ENCODE measurements at places on chromosomes 3 and 15.

GRCh38 chr3:172227340-172228035 lies 188.1 kb downstream of the FNDC3B start:
- DNase-seq, result no peak

GRCh38 chr3:50587373-50587772 lies 18.1 kb downstream of the HEMK1 start:
- DNase-seq, result no peak

DNA sequence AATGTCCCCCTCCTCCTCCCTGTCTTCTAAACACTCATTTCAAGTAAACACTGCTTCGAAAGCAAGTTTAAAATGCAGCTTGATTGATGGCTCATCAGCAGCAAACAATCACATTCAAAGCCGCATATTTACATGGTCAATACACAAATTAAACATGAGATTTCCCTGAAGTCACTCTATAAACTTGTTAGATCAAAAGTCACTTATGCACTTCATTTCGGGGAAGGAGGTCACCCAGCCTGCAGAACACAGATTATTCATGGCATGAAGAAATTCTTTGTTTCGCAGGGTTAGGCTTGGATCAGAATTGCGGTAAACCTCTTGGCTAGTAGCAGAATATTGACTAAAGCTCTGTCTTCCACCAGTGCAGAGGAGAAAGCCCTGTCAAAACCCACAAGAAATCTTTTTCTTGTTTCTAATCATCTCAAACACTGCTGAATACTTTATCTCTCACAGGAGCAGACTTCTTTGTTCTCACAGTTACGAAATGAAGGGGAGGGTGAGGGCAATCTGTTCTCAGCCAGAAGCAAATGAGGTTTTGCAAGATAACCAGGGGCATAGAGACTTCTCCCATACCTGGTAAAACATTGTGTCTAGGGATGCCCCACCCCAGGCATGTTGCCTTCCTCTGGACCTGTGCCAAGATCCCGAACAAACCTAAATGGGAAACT lies 133.3 kb upstream of the CHL1 start:
- no peak for DNase-seq

- DNase-seq, result no peak
Measured at GRCh38 chr3:116367761-116368395, 77.4 kb downstream of the LSAMP start.

DNA sequence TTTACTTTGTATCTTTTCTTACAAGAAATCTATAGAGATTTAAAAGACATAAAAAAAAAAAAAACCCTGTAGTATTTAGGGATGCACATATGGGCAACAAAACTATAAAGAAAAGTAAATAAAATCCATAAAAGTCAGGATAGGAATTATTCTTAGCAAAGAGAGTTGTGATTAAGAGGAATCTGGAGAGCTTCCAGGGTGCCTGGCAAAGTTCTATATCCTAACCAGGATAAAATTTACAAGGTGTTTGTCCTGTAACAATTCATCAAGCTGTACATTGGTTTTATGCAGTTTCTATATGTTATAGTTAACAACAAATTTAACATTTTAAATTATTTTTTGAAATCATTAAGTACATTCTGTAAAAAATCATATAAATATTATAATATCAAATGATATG lies 7.9 kb downstream of the SECISBP2L start:
- DNase-seq, result no peak

- no peak for DNase-seq
Measured at GRCh38 chr3:193974191-193974652, 161.7 kb upstream of the HES1 start.

DNA sequence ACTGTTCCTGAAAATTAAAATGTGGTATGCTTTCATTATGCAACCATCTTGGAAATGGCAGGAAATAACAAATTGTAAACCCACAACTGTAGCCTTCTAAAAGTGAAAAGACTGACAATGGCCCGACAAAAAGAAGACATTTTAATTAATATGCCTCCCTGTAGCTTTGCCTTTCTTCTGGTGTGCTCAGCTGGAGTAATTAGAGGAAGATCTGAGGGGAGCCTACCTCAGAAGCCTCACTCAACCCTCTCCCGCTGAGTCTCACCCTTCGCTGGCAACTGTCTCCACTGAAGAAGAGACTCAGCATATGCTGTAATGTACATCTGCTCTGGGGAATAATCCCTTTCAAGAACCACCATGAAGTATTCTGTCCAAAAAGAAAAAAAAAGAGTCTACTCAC lies 104.7 kb upstream of the SETMAR start:
- no peak for DNase-seq

- no peak for DNase-seq
Measured at GRCh38 chr3:11691767-11692531, 48.2 kb upstream of the VGLL4 start.

- DNase-seq, result no peak
Measured at GRCh38 chr15:85318048-85318731, 62.2 kb upstream of the AKAP13 start.

- no peak for DNase-seq
Measured at GRCh38 chr15:96703794-96704550, 373.5 kb downstream of the NR2F2 start.

DNA sequence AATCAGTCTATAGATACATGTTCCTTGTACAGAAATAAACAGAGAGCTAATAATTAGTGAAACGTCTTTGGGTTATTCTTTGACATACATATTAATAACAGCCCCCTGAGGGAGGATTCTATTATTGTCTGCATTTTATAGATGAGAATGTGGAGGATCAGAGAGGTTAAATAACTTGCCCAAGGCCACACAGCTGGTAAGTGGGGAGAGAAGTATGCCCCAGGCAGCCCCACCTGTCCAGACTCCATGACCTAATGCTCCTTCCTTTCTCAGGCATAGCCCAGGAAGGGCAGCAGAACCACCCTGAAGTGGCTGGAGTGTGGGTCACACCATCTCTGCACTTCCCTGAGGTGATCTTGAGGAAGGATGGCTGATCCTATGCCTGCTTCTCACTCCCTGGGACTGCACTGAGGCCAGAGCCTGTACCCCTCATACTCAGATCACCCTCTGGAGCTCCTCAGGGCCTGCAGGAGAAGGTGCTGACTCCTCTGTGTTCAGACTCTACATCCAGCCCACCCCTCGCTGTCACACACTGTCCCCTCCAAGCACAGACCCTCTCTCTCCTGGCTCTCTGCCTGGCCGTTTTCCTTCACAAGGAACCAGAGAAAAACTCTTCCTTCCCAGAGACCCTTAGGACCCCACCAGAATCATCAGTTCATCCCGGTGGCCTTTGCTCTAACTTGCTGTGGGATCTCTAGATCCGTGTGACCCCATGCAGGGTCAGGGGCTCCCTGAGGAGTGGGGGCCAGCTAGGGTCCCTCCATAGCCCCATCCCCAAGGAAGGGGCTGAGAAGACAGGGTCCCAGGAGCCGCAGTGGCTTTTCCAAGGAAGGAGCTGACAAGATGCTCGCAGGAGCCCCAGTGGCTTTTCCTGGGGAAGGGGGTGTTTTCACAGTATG lies 4.4 kb upstream of the HHATL start:
- DNase-seq, result no peak

GRCh38 chr3:30518181-30518864 lies 88.1 kb upstream of the TGFBR2 start:
- DNase-seq, result no peak

Measured in neural crest cell (in vitro differentiated cells).